ENCODE measurements at places on chromosomes 11 and 22.

- DNase-seq = no peak
Measured at GRCh38 chr11:57885298-57886050, 123.9 kb downstream of the CTNND1 start.

DNA sequence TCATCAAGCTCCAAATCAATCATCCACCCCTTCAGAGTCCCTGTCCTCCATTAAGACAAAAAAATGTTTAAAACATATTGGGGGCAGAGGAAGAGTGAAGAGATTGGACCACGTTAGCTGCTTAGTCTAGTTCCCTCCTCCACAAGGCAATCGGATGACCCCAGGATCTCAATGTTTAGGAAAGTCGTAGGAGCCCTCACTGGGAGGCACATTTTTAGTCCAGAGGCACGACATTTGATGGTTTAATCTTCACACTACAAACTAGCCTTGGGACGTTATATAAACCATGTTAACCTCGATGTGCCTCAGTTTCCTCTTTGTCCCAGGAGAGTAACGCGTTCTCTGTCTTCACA is 588 bp upstream of the FAT3 start:
- no peak for DNase-seq

DNA sequence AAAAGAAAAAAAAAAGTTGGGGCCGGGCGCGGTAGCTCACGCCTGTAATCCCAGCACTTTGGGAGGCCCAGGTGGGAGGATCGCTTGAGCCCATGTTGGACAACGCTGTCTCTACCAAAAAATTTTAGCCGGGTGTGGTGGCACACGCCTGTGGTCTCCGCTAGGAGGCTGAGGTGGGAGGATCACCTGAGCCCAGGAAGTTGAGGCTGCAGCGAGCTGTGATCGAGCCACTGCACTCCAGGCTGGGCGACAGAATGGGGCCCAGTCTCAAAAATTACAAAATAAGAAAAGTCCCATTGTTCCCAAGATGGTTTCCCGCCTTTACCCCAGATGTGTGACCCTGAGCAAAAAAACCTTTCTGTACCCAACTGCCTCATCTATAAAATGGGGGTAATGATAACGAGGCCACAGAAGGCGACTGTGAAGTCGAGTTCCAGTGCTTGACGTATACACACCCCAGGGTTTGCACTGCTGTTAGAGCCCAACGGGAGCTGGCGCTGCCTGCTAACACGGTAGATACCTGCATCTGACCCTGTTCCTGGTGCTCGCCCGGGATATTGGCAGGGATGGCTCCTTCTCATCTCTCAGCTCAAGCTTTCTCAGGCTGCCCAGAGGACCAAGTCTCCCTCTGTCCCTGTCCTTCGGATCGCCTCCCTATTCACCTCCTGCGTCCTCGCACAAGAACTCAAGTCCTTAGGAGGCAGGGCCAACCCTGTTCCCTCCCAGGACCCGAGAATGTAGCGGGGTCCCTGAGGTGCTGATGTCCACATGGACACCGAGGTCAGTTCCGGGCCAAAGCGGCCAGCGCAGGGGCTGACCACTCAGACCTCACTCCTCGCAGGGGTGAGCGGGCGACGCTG is 1.1 kb upstream of the RPLP2 start:
- DNase-seq = no peak

- no peak for DNase-seq
Measured at GRCh38 chr11:61785837-61786402, 6.5 kb downstream of the TMEM258 start.

- DNase-seq = no peak
Measured at GRCh38 chr11:73200256-73200655, 17.8 kb upstream of the P2RY2 start.

- no peak for DNase-seq
Measured at GRCh38 chr22:28016781-28017557, 97.9 kb upstream of the PITPNB start.

GRCh38 chr11:34638897-34639296 is 18.0 kb downstream of the EHF start:
- DNase-seq = no peak

DNA sequence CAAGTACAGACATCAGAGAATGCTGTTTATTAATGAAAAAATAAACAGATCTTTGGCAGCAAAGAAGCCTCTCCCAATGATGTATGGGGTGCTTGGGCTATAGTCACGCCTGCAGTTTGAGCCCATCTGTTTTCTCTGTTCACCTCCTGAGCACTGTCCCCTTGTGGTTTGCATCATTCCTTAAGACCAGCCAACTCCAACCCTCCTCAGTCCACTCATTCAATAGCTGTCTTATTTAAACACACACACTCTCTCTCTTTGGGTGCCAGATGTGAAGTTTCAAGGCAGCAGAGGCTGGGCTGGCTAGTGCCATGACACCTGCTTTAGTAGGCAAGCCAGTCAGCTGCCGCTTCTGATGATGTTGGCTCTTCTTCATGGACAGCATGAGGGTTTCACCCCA is 58.1 kb downstream of the POLD3 start:
- DNase-seq = no peak
